ENCODE measurements at places on chromosomes 4 and X.
A peak's percentile ranks its signal among the peaks of the same experiment; 100 is the strongest.

- no peak for DNase-seq
Observed at GRCh38 chrX:77689376-77689775, 96.6 kb downstream of the ATRX start.

DNA sequence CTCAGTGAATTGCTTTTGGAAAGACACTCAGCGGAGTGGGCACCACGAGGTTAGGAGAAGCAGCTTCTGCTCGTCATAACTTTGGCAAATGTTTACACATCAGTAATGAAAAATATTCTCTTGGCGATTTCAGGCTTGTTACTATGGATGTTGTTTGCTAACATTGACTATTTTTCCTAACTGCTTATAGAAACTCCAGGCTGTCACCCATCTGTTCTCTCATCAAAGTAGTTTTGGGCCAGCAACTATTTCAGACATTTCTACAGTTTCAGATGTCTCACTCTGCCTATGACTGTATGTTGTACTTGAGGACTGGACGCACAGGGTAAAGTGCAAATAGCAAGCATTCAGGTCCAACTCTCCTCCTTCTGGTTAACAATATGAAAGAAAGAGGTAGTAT, 346.7 kb downstream of the TRIML1 start:
- DNase-seq = no peak

DNA sequence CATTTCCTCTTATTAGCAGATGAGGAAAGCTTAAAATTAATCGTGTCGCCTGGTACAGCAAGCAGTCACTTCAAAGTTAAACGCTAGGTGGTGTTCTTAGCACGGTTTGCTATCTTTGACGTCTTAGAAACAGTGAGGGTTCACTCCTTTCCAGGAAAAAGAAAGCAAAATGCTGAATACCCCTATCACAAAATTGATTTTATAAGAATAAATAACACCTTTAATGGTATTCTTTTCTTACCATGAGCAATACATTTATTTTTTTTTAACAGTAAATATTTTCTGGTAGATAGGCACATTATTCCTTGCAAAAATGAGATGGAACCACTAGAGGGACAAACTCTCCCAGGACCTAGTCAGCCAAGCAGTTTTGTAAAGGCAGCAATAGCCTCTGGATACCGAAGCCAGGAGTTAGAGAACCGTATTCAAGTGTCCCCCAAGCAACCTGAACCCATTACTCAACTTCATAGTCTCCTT, 153.9 kb downstream of the KDR start:
- peak; percentile 55 for DNase-seq

DNA sequence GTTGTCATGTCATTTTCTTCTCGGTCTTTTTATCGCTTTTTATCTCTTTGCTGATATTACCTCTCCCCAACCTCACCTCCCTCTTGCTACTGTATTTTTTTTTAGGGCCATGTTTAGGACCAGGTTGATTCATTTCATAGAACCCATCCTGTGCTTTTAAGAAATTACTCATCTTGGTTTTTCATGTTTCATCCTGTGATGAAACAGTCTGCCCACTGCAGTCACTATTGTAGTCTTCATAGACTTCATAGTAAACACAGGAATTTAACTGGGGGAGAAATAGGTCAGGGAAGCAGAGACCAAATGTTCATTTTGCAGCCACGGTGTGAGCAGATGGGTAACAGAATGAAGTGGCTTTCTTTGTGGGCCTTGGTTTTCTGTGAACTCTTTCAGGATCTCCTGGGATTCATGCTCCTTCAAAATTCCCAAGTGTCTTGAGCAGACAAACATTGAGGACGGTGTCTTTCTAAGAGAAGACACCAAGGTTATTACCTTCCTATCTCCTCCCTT, 161.8 kb downstream of the NAA11 start:
- no peak for DNase-seq

- no peak for DNase-seq
Observed at GRCh38 chr4:174045381-174045780, 238.1 kb downstream of the FBXO8 start.

GRCh38 chr4:80077639-80078038, 4.6 kb upstream of the ANTXR2 start:
- DNase-seq = no peak
